ENCODE measurements at places on chromosomes 3 and 15.

DNA sequence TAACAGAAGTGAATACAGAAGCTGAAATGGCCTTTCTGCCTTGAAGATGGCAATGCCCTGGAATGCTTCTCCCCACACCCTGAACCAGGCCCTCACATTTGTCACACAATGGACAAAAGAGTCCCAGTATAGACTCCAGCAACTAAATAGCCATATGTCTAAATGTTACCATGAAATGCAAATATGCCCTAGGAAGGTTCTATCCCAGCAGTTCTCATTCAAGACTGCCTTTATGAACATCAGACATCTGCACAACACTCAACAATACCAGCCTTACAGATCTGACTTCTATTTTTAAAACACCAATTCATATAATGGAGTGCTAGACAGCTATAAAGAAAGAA, 7.9 kb downstream of the ITGB5 start:
- DNase-seq, result peak; percentile 56

- no peak for DNase-seq
Observed at GRCh38 chr15:48557335-48557734, 88.2 kb downstream of the FBN1 start.

- no peak for DNase-seq
Observed at GRCh38 chr3:47542471-47543173, 29.1 kb upstream of the ELP6 start.

DNA sequence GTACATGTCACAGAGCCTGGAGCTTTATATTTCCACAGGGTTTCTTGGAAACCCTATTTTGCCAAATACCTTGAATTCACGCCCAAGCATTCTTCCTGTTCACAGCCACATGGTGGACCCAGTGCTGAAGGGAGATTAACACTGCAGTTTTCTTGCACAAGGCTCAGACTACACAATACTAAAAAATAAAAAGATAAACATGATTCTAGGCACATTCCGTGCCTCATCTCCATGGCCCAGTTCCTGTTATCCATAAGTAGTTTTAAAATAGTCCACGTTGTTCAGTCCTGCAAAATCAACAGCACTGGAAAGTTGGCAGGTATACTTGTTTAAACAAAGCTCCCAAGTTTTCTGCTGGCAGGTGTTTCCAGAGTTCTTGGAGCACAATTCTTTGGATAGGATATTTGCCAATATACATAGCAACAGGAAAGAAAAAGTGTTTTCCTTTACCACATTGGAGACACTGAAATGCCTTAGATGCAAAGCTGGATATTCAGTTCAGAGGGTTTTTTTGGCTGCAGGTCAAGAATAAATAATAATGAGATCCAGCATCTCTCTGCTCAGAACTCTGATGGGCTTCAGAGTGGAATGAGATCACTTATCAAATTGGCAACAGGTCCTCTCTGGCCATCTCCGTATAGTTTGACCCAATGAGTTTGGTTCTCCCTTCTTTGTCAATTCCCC, 88.1 kb upstream of the TGFBR2 start:
- DNase-seq, result no peak

- no peak for DNase-seq
Observed at GRCh38 chr3:39141171-39141995, 12.0 kb downstream of the CSRNP1 start.

- DNase-seq, result peak; percentile 41
Observed at GRCh38 chr15:94070356-94071295, 160.7 kb upstream of the MCTP2 start.

DNA sequence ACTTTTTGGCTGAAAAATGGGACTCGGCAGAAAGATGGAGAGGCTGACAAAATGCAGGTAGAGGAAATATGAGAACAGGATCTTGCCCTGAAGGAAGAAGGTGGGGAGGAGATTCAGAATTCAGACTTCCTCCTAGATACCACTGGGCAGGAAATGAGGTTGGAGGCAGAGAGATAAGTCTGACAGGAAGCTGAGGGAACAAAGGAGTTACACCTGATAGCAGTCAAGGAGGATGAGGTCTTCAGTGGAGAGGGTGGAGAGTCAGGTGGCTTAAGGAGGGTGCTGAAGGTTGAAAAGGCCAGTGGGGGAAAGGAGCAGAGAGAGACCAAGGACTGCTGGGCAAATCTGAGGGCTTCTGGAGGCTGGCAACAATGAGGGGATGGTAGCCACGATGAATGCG, 56.8 kb downstream of the CCR4 start:
- DNase-seq, result no peak

- DNase-seq, result no peak
Observed at GRCh38 chr3:187735837-187736236, 9.4 kb downstream of the BCL6 start.

- DNase-seq, result no peak
Observed at GRCh38 chr15:81789403-81789802, 256.4 kb downstream of the MEX3B start.

- peak; percentile 76 for DNase-seq
Observed at GRCh38 chr15:74307827-74308811, 59.3 kb downstream of the CYP11A1 start.

- DNase-seq, result no peak
Observed at GRCh38 chr3:169227911-169228310, 435.6 kb downstream of the MECOM start.

GRCh38 chr15:23857028-23857641, 170.0 kb upstream of the NDN start:
- peak; percentile 83 for DNase-seq

- DNase-seq, result no peak
Observed at GRCh38 chr3:98603580-98603979, 10.2 kb upstream of the CPOX start.

DNA sequence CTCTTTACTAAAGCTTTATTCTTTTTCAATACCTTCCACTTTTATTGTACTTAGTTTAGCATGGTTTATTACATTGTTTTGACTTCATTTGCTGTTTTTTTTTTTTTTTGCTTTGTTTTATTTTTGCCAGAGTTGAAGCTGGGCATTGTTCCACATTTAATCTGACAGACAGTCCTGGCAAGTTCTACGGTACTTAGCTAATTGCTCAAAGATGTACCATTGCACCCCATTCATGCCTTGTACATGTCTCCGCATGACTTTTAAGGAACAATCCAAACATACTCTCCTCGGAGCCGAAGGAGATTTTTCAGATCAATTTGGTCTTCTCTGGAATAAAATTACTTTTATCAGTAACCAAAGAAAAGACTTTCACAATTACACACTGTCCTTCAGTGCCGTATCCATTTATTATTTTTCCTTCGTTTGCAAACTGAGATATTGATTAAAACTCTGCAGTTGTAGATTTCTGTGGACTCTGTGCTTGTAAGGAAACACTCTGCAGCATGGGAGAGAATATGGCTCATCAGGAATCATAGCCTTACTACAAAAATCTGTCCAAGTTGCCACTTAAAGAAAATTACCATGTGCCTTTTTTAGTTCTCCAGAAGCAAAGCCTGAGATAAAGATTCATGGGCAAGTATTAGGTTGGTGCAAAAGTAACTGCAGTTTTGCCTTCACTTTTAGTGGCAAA, 952.0 kb downstream of the AGBL1 start:
- no peak for DNase-seq

DNA sequence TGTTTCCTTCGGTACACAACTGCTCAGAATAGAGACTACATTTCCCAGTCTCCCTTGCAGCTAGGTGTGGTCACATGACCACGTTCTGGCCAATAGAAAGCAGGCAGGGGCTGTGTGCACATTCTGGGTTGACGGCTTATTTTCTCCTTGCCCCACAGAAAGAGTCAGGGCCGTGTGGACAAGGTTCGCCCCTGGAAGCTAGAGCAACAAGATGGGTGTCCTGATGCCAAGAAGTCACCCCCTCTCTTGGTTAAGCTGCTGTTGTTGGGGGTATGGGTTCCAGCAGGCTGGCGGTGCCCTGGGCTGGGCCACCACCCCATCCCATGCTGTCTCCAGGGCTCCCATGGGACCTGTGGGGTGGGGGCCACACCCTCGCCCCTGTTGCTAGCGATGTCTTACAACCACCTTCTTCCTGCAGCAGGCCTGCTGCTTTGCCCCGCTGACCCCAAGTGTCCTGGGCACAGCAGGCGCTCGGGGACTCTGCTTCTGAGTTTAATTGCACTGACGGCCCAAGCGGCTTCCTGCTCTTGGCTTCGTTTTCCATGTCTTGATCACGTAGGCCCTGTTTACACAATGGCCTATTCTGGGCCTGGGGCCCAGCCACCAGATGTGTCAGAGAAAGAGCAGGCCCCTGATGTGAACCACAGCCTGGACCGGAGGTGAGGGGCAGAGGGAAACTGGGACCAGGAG, 24.9 kb downstream of the ABTB1 start:
- DNase-seq, result peak; percentile 88

- DNase-seq, result no peak
Observed at GRCh38 chr3:194091141-194091540, 44.8 kb upstream of the HES1 start.

DNA sequence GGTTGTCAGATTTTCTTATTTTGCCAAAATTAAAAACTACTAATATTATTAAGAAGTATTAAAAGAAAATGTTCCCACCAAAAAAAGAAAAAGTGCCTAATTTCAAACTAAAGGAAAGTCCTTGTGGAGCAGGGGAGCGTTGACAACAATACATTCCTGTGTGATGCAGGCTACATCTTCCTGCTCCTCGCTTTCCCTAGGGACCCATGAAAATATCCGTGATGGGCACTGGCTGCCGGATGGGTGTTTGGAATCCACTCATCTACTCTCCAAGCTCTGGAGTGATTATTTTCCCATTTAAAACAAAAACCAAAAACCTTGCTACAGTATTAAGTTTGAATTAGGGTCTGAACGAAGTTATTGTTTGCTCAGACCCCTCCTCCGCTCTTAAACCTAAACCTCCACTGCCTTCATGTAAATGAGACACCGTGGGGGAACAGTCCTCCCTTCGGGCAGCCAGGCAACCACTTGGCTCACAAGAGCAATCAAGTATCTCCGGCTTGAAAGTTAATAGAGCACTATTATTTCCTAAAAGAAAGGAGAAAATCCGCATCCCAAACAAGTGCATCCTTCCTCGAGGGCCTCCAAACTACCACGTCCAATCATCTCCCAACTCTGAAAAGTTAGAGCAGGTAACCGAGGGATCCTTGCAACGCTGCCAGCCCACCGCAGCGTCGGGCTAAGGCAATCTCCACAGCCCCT, 1.5 kb downstream of the ITGB5 start:
- DNase-seq, result peak; percentile 84

DNA sequence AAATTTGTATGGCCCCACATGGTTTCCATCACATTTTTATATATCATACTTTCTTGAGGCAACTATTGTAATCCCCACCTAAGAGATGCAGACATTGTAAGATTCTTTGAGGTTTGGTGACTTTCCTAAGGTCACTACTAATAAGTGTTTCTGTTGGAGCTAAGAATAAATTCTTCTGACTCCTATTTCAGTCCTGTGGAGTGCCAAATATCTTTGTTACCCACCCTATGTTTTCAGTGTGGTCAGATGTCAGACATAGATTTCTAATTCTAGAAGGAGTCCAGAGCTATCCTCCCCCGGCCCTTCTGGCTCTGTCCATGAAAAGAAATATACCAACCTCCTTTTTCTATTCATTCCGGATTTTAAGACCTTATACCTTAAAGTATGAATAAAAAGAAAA, 46.2 kb upstream of the FILIP1L start:
- DNase-seq, result no peak

GRCh38 chr15:55802600-55803376, 59.8 kb upstream of the PRTG start:
- DNase-seq, result no peak

- DNase-seq, result no peak
Observed at GRCh38 chr15:43484455-43484854, 8.5 kb downstream of the TP53BP1 start.

DNA sequence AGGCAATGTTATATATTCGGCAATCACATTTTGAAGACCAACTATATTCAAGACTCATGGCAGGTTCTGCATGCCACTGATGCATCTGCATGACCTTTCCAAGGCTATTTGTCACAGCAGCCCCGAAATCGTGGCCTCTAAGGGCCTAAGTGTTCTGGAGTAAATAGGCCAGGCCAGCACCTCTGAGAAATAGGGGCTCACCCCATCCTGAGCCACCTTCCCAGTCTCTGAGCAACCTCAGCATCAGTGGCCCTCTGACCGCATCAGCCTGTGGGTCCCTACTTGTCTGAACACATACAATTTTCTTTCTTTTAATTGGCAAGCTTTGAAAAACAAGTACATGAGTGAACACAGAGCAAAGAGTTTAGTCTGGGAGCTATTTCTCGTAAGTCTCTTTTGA, 45.9 kb upstream of the THBS1 start:
- DNase-seq, result no peak

GRCh38 chr15:26097216-26097615, 234.1 kb upstream of the ATP10A start:
- DNase-seq, result peak; percentile 6

DNA sequence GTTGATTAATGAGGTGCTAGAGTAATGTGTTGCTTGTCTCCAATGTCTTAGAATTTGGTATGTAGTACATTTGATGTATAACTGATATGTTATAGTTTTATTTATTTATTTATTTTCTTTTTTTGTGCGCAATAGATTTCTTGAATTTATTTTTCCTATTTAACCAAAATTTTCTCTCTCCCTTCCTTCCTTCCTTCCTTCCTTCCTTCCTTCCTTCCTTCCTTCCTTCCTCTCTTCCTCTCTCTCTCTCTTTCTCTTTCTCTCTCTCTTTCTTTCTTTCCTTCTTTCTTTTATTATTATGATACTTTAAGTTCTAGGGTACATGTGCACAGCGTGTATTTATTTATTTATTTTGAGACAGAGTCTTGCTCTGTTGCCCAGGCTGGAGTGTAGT, 256.2 kb upstream of the TBL1XR1 start:
- no peak for DNase-seq

GRCh38 chr15:73683777-73684580, at the start of gene CD276:
Gene CD276 (plus strand): TSS chr15:73684383. CDS start chr15:73699640, 15,257 bp downstream.
- DNase-seq, result peak; percentile 59

GRCh38 chr3:81744366-81744765, 17.1 kb downstream of the GBE1 start:
- DNase-seq, result no peak

DNA sequence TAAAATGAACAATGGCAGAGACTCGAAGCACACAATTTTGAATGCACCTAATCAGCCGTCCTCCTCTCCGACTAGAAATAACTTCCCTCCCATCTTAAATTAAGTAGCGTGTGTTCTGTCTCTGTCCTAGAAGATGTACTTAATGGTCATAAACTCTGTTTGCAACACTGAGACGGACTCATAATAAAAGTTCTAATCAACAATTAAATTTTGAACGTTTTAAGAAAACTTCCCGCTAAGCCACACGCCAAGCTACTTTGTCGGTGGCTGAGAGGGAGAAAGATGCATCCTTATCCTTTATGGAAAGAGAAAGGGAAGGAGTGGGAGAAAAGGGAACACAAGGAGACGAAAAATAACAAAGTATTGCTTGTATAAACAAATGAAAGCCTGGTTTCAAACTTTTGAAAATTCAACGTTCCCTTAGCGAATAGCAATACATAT, 989 bp downstream of the GNB4 start:
- DNase-seq, result peak; percentile 9

- no peak for DNase-seq
Observed at GRCh38 chr15:61729646-61730045, 330.6 kb downstream of the VPS13C start.

- DNase-seq, result no peak
Observed at GRCh38 chr3:180352261-180352660, 249.7 kb upstream of the TTC14 start.

- no peak for DNase-seq
Observed at GRCh38 chr3:69880069-69880640, 119.4 kb upstream of the SAMMSON start.

GRCh38 chr15:42385980-42386700, 26.8 kb downstream of the CAPN3 start:
- DNase-seq, result no peak
